ENCODE measurements at places on chromosomes 13 and 19.

GRCh38 chr13:46235286-46235685 lies 23.6 kb downstream of the LRRC63 start:
- no peak for DNase-seq

DNA sequence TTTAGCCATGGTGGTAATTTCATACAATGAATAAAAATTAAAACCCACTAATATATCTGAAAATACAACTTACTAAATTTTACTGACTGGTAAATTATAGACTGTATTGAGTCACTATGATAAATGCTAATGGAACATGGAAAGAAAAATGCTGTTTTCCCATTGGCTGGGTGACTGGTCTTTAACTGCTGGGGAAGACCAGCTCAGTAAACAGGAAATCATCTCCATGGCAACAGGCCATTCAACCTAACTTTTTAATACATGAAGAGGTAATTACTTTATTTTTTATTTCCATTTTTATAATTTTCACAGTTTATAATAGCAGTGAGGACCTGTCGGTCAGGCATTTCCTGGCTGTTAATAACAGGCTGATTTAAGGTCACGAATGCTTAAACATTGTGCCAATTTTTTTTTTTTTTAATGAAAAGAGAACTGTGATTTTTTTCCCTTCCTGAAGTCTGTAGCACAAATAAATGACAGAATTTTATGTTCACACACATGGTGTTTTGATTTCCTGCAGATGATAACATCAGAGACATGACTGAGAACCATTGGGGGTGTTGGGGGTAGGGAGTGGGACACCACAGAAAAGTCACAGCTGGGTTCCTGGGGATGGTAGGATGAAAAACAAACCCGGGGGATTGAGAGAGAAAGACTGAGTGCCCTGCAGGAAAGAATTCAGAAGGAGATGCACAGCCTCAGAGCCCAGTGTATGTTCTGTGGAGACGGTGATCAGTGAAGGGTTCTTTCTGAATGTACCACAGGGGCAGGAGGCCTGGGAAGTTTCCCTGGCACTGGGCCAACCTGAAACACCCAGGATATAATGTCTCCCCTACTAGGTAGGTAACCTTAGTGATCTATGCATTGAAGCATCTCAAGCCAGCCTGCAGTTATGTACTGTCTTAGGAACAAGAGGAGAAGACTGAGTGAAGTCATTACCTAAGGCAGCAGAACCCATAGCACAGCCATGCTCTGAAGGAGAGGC lies 297.1 kb downstream of the COG6 start:
- DNase-seq, result no peak

- no peak for DNase-seq
Measured at GRCh38 chr13:102904408-102904862, 58.6 kb downstream of the ERCC5 start.

DNA sequence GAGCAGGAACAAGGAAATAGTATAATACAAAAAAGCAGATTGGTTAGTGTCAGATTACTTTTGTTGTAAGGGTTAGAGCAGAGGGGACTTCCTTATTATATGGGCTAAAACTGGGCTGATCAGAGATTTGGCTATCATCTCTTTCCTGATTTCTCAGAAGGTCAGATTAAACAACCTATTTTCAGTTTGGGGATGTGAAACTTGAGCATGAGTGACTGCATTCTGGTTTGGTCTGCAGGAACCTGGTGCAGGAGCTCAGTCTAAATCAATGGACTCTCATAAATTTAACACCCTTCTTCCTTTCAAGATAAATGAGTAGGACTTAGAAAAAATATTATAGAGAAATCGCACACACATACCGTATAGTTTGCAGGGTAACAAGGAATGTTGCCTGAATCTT lies 12.9 kb upstream of the RFXAP start:
- no peak for DNase-seq

DNA sequence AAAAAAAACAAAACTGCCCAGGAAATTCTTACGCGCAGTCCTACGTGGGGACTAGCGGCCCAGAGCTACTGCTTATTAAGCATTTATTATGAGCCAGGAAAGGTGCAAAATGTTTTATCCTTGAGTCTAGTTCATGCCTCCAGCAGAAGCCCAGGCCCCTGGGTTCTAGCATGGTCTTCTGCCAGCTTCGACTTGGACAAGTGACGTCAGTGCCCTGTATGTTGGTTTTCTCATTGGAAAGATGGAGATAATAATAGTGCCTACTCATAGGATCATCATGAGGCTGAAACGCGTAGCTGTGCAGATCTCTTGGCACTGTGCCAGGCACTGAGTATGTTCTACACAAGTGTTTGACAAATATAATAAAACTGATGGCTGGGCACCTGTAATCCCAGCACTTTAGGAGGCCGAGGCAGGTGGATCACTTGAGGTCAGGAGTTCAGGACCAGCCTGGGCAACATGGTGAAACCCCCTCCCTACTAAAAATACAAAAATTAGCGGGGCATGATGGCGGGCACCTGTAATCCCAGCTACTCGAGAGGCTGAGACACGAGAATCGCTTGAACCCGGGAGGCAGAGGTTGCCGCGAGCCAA lies 12.4 kb upstream of the SULT2B1 start:
- DNase-seq, result peak; percentile 16

GRCh38 chr13:113620036-113620796 lies 35.7 kb downstream of the TFDP1 start:
- no peak for DNase-seq

DNA sequence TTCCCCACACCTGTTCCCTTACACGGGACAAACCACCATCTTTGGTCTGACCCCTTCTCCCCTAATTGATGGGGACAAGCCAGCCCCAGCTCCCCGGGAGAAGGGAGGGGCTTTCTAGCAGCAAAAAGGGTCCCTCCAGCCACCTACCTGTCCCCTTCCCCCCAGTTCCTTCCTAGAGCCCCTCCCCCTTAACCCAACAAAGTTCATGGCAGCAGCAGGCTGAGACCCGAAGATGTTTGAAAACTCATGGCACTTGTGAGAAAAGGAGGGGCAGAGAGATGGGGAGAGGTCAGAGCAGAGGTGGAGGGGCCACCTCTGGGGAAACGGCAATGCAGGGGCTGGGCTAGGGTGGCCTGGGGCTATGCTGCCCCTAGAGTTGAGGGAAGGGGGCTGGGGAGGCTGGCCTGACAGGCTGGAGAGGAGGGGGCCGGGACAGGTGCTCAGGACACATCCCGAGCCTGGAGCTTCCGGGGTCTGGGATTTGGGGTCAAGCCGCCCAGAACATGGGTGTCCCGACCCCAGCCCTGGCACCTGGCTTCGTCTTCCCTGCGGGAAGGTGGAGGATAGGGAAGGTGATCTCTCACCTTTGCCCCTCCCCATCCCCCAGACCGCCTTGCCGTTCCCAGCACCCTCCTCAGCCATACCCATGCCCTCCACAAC lies 12.5 kb upstream of the ASF1B start:
- no peak for DNase-seq

DNA sequence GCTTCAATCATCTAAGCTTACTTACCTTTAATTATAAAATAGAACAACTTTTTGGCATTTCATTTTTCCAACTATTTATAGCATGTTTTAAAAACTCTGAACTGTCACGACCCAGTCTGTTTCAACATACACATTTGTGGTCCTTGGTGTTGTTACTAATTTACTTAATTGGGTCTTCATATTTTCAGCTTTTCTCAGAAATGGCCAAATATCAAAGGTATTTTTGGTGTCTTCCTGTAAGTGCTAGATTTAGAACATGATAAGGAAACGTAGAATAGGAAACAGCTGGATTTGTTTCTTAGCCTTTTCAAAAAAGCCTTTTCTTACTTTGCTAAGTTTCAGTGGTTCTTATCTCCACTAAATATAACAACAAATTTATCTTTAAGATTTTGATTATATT lies 11.4 kb downstream of the LPAR6 start:
- no peak for DNase-seq

GRCh38 chr19:30936276-30936675 lies 413.0 kb downstream of the TSHZ3 start:
- DNase-seq, result no peak

DNA sequence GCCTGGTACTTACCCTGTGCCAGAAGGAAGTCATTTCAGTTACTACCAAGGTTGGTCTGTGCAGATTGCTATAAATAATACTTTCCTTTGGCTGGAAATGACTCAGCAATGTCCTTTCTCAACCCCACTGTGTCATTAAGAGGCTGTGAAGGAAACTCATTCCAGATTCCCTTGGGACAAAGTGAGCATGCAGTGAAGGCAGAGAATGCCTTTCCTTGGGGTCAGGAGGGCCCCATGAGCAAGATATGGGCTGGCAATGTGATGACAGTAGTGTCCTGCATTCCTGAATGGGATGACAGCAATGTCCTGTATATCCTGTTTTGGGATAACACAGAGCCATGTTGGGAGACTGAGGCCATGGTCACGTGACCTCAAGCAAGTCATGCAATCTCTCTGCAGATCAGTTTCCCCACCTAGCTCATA lies 213.1 kb upstream of the TMTC4 start:
- peak; percentile 80 for DNase-seq

DNA sequence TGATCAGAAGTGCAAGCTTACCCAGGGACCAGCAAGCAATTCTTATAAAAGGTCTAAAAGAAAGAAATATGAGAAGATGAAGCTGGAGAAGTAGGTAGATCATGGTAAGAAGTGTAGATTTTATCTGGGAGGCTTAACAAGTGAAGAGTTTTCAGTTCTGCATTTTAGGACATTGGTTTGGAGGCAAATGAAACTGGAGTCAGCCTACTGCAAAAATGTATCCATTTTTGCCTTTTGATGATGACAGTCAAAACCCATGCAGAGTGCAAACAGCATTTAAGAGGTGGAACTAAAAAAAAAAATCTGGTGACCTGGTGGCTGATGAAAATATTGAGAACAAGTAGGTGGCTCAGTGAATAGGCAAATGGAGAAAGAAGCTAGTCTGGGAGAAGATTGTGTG lies 216.9 kb downstream of the DNAJC15 start:
- no peak for DNase-seq

DNA sequence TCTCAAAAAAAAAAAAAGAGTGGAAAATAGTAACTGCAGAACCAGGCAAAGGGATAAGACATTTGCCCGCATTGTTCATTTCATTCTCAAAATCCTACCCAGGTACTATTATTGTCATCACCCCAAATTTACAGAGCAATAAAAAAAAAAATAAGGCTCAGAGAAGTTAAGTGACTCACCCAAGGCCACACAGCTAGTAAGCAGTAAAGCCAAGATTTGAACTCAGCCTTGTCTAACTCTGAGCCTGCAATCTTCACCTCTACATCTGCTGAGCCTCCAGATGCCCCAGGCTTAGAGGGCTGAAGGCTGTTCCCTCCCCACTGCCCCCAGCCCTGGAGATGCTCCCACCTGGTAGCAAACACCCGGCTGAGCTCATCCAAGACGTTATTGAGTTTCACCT lies 61.0 kb downstream of the UNC13A start:
- DNase-seq, result no peak

- DNase-seq, result no peak
Measured at GRCh38 chr19:48573163-48573505, 21.2 kb downstream of the SULT2B1 start.

- no peak for DNase-seq
Measured at GRCh38 chr13:44403461-44404056, 29.9 kb downstream of the SERP2 start.

GRCh38 chr19:35153701-35154524 lies 622 bp upstream of the FXYD5 start:
- no peak for DNase-seq

- no peak for DNase-seq
Measured at GRCh38 chr13:33629605-33630360, 188.2 kb upstream of the RFC3 start.

GRCh38 chr13:30735872-30736175 lies 481 bp downstream of the ALOX5AP start:
- no peak for DNase-seq

DNA sequence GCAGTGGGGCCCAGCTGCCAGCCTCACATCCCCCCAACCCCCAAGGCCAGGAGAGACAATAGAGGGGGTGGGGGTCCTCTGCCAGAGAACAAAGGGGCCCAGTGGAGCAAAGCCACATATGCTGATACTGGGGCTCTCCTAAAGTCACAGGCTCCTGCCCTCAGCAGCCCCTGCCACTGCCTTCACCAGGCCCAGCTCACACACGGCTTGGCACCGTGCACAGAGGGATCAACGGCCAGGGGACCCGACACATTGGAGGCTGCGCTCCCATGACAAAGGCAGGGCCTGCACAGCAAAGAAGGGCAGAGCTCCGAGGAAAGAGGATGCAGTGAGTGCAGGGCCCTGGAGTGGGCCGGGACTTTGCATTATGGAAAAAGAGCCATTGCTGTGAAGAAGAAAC lies 146.4 kb downstream of the KDM4B start:
- no peak for DNase-seq

- DNase-seq, result no peak
Measured at GRCh38 chr13:21055016-21055415, 6.4 kb downstream of the LATS2 start.

DNA sequence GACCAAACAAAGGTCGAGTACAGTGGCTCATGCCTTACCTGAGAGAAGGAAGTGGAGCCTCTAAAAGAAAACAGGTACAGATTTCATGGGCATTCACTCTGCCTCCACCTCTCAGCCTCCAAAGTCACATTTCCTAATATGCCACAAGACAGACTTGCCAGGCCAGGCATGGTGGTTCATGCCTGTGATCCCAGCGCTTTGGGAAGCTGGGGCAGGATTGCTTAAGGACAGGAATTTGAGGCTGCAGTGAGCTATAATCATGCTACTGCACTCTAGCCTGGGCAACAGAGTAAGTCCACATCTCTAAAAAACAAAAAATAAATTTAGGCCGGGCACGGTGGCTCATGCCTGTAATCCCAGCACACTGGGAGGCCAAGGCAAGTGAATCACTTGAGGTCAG lies 10.9 kb upstream of the DNMT1 start:
- no peak for DNase-seq

DNA sequence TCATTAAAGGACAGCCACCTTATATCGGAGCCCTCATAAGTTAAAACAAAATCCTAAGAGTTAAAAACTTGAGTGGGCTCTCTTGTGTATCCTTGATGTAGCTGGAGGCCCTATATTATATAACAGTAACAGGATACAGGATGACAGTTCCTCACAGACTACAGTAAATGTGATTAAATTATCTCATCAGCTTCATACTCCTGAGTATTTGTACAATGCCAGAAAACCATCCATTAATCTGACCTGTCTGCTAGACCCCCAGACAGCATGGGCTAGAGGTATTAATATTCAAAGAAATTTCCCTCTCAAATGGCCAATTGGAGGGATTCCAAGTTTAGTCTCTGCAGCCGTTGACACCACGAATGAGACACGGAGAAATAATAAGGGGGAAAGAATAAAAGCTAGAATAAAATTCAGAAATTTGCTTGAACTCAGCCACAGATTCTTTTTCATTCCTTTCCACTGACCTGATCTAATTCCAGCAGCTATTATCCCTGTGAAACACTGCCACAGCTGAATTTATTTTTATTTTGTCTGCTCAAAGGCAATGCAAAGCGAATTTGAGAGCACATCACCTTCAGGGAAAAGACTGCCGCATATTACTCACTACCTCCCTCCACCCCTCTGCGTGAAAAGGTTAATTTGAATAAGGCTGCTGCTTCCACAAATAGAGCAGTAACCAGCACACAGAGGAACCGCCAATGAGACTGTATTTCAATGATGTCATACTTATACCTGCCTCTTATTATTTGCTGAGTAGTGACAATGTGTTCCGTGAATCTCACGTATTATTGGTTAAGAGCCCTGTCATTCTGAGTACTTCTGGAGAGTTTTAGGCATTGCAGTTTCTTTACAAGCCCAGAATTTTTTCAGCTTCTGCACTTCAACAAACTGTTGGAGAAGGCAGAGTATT lies 155.9 kb upstream of the KLF12 start:
- peak; percentile 70 for DNase-seq
